ENCODE measurements at places on chromosomes 5 and 9.

- no peak for DNase-seq
Measured at GRCh38 chr5:16143361-16144049, 36.1 kb downstream of the MARCHF11 start.

DNA sequence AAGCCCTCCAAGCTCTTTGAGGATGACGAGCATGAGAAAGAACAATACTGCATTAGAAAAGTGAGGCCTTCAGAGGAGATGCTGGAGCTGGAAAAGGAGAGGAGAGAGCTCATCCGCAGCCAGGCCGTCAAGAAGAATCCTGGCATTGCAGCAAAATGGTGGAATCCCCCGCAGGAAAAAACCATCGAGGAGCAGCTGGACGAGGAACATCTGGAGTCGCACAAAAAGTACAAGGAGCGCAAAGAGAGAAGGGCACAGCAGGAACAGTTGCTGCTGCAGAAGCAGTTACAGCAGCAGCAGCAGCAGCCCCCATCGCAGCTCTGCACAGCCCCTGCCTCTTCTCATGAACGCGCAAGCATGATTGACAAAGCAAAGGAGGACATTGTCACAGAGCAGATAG is 71.2 kb downstream of the C9orf152 start:
- no peak for DNase-seq

GRCh38 chr9:76137931-76138330 is 247.5 kb downstream of the PCSK5 start:
- no peak for DNase-seq

DNA sequence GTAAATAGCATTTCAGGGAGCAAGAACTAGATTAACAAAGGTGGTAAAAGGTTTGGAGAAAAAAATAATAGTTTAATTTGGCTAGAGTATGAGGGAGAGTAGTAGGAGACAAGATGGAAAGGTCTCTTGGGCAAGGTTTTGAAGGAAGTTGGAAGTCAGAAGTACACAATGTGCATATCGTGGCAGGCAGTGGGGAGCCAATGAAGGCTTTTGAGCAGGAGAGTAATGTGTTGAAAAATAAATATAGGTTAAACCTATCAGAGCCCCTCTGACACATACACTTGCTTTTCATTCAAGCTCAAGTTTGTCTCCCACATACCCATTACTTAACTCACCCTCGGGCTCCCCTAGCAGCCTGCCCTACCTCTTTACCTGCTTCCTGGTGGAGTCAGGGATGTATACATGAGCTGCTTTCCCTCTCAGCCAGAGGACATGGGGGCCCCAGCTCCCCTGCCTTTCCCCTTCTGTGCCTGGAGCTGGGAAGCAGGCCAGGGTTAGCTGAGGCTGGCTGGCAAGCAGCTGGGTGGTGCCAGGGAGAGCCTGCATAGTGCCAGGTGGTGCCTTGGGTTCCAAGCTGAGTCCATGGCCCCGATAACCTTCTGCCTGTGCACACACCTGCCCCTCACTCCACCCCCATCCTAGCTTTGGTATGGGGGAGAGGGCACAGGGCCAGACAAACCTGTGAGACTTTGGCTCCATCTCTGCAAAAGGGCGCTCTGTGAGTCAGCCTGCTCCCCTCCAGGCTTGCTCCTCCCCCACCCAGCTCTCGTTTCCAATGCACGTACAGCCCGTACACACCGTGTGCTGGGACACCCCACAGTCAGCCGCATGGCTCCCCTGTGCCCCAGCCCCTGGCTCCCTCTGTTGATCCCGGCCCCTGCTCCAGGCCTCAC is at the start of gene CA9:
TSS of gene CA9 (plus strand) at position 797 of the 893 bp plus-strand sequence. CDS start at position 829, 32 bp downstream.
- DNase-seq: no peak

DNA sequence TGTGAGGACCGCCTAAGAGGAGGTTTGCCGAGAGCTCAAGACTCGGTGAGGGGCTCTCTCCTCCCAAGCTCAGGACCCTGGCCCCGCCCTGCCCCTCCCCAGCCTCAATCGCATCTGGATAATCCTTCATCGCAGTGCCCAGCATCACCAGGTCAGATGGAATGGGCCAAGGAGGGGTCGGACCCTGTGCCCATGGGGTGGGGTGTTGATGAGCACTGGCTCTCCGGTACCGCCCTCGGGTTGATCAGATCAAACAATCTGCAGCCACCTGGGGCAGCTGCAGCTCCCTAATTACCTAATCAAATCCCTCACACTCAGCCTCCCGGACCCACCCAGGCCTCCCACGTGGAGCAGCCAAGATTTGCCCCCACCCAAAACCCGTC is 24.4 kb upstream of the TDRD7 start:
- no peak for DNase-seq

GRCh38 chr5:1732945-1733344 is 66.7 kb downstream of the MRPL36 start:
- DNase-seq: no peak

GRCh38 chr5:77943851-77944250 is 167.7 kb upstream of the TBCA start:
- DNase-seq: no peak

- DNase-seq: no peak
Measured at GRCh38 chr9:108093773-108094675, 604.5 kb upstream of the KLF4 start.

- DNase-seq: no peak
Measured at GRCh38 chr9:113359385-113359784, 10.0 kb downstream of the BSPRY start.

- DNase-seq: no peak
Measured at GRCh38 chr5:57566914-57567313, 84.3 kb upstream of the ACTBL2 start.

DNA sequence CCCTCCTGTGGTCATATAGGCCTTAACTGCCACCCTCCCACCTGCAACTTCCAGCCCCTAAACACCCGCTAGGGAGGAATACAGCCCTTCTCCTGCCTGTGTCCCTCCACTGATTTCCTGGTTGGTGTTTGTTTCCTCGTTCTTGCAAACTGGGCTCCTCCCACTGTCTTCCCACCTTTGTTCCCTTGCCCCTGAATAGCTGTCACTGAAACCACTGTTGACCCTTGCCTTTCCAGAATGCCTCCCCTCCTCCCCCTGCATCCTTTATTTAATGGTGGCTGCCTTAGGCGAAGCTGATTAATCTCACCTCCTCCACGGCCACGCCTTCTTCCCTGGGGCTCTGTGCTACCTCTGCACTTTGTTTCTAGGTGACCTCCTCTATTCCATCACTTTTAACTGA is 626.7 kb downstream of the BNC2 start:
- DNase-seq: no peak

- DNase-seq: no peak
Measured at GRCh38 chr5:180782748-180783147, 19.9 kb downstream of the MGAT1 start.

DNA sequence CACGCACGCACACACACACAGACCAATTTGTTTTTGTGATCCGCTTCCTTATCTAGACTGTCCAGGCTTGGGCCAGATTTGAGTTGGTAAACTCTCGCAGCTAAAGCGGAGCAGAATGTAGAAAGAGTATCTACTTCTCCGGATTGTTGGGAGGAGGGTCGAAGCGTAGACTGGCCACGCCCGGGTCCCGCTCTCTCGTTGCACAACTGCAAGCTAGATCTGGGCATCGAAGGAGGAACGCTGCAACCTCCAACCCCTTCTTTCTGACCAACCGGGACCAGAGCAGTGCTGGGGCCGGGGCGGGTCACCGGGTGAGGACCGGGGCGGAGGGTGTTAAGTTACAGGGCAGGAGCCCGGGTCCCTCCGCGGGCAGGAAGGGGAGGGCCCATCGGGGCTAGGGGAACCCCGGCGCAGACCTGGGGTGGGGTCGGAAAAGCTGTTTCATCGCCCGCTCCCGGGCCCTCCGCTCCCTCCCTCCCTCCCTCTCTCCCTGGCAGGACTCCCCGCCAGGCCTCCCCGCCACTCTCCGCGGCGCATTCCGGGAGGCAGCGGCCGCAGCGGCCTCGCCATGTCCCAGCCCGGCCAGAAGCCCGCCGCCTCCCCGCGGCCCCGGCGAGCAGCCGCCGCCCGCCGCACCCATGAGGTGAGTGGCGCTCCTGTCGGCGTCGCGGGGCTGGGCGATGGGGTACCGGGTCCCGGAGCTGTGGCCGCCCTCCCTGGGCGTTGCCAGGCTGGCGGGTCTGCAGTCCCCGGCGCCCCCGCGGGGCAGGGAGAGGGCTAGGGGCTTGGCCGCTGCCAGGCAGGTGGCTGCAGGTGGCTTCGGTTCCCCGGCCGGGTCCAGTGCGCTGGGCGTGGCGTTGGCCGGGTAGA is at the start of gene CAST:
TSS of gene CAST (plus strand) at position 522 of the 870 bp plus-strand sequence. CDS start at position 569, 47 bp downstream.
- peak; percentile 56 for DNase-seq

DNA sequence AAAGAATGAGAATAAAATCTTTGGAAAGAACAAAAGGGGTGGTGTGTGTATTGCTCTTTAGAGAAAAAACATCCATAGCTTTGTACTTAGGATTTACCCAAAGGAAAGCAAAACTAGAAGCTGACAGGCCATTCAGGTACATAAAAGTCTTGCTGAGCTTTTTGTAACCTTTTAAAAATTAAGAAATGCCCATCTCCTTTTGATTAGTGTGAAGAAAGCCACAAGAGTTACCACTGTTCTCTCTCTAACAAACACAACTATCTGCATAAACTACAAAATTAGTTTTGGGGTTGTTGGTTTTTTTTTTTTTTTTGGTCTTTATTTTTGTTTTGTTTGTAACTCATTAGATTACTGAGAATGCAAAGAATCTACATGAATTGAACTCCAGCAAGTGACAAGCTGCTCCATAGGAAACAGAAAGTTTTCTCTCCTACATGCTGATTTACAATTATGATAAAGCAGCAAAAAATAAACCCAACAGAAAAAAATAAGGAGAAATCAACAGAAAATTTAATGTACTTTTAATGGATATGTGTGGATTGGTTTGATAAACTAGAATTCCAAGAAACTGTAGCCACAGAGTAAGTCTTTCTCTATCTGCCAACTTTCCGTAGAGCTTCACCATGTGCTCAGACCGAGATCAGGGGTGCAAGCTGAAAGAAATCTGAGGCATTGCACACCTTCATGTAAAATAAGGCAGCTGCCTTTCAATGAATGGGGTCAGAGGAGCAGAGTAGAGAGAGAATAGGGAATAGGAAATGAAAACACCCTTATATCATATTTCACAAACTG is 12.3 kb downstream of the BAAT start:
- DNase-seq: no peak

- no peak for DNase-seq
Measured at GRCh38 chr9:133775951-133776905, 38.1 kb upstream of the SARDH start.
